ENCODE measurements at places on chromosomes 4 and X.

GRCh38 chr4:177596035-177596434, 153.8 kb upstream of the AGA start:
- DNase-seq: no peak

- no peak for DNase-seq
Measured at GRCh38 chrX:155747520-155747919, 133.6 kb upstream of the VAMP7 start.

DNA sequence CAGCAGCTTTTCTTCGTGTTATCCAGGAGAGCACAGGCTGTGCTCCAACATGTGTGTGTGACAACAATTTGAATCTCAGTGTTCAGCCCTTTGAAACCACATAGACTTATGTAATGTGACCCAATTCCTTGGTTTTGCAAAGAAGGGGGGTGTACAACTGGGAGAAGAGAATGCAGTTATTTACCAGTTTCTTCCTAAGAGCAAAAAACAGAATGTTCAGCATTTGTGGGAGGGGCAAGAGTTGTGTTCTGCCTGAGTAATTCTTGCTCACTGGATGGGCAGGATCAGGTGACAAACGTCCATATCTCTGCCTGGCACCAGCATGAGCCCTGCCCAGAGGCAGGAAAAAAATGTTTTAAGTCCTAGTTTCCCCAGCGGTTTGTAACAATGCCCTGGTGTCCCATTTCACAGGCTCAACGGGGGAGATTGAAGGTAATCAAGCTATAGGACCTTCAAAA, 72.0 kb downstream of the PRPS1 start:
- no peak for DNase-seq

DNA sequence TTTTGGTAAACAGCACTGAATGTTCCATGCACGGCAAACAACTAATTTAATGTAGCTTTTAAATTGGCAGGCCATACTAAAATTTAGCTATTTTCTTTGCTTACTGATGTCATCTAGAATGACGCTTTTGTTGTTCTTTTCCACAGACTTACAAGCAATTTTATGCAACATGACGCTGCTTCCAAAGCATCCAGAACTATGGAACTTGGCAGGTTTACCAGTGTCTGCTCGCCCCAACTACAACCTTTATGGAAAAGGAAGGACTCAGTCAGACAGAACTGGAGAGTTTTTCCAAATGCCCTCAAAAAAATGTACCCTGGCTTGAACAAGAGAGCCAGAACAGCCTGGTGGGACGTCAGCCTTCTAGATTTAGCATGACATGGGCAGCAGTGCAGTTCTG, 58.7 kb downstream of the ANOS1 start:
- no peak for DNase-seq

- no peak for DNase-seq
Measured at GRCh38 chr4:109996526-109996925, 83.8 kb downstream of the EGF start.

GRCh38 chrX:47590984-47591383, 8.7 kb downstream of the TIMP1 start:
- DNase-seq: no peak

- no peak for DNase-seq
Measured at GRCh38 chrX:105315248-105315647, 94.8 kb upstream of the TEX13A start.

Data from activated CD4-positive, CD25-positive, alpha-beta regulatory T cell treated with anti-CD3 and anti-CD28 coated beads, Interleukin-2, amount 50 U/mL, for 72 hours (primary cell).